ENCODE measurements at places on chromosomes 4 and X.

DNA sequence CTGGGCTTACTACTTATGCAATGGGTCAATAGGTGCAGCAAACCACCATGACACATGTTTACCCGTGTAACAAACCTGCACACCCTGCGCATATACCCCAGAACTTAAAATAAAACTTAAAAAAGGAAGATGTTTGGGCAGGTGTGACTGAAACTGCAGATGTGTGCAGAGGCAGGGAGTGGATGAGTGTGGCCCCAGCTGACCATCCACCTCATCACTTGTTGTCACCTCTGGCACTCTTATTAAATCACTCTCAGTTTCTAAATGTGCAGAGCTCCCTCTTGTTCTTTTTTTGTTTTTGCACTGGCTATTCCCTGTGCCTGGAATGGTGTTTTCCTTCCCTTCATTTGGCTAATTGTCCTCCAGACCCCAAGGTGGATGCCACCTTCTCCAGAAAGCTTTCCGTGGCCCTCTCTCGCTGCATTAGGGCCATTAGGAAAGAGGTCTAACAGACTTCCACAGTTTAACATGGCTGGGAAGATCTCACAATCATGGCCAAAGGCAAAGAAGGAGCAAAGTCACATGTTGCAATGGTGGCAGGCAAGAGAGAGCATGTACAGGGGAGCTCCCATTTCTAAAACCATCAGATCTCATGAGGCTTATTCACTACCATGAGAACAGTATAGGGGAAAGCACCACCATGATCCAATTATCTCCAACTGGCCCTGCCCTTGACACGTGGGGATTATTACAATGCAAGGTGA, 58.5 kb downstream of the SLC2A9 start:
- no peak for DNase-seq

- no peak for DNase-seq
These were observed 78.5 kb downstream of the ABLIM2 start for GRCh38 chr4:8079916-8080753.

DNA sequence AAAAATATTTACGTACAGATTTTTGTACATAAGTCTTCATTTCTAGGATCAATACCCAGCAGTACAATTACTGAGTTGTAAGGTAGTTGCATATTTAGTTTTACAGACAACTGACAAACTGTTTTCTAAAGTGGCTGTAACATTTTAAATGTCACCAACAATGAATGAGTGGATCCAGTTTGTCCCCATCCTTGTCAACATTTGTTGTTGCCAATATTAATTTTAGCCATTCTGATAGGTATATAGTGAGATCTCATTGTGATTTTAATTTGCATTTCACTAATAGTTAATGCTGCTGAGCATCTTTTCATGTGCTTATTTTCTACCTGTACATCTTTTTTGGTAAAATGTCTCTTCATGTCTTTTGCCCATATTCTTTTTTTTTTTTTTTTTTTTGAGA, 30.9 kb upstream of the NOCT start:
- DNase-seq: no peak

DNA sequence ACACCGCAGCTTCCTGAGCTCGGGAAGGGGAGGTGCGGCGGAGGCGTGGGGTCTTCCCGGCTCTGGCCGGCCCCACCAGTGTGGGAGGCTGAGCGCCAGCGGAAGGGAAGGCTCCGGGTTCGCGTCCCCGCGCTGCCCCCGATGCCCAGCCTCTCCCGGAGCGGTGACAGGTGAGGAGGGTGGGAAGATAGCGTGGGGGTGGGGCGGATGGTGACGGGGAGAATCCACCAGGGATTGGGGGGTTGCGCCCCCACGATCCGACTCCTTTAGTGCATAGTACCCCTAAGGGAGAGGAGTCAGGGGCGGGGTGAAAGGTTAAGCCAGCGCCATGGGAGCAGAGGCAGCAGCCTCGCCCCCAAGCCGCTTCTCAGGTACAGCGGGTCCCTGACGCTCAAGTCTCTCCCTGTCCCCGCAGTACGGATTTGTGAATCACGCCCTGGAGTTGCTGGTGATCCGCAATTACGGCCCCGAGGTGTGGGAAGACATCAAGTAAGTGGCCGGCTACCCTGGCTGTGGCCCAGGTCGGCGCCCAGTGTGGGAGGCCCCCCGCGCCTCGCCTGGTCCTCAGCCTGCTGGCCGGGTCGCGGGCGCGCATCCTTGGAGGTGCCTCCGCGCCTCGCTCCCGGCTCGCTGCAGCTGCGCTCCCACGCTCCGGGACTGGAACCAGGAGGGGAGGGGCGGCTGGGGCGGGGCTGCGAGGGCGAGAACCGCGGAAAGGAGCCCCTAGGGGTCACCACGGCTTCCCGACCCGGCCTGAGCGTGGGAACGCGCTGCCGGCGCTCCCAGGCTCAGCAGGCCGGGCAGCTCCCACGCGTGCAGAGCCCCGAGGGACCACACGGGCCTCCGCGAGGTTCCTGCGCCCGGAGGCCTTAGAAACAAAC, 791 bp downstream of the GUCY1B1 start:
- DNase-seq: peak; percentile 3

DNA sequence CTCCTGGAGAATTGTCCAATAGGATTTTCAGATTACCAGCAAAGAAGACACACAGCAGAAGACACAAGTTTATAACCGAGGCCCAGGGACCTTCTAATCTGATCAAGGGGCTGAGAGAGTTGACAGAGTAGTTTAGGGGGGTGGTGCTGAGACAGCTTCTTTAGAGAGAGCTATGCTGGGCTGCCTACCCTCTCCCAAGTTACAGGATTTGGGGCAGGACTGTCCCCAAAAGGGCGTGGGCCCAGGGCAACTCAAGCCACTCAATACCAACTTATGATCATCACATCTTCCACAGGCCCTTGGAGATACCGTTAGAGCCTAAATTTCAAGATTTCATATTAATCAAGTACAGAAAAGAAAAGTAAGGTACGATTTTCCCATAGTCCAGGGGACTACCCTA, 43.0 kb downstream of the PDHA1 start:
- no peak for DNase-seq

DNA sequence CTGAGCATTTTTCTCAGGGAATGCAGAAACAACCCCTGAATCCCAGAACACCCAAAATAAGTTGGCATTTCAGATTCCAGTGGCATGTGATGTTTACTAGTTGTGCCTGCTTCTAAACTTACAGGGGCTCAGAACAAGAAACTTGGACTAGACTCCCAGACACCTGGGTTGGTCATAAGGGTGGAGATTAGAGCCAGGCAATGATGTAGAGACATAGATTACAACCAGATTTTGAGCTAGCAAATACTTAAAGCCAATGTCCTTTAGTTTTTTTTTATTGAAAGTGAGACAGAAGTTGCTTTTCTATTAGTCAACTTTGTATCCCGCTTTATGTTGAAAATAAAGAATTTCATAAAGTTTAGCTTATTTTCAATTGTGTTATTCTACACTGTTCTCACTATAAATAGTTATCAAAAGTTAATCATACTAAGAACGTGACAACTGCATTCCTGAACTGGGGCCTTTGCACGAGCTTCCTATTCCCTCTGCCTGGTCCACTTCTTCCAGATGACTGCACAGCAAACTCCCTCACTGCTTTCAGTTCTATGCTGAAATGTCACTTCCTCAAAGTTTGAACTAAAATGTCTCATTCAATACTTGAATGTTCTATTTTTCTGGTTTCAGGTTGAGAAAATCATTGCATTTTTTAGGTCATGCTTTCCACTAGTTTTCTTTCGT, 224.7 kb upstream of the PPP1R2C start:
- no peak for DNase-seq

GRCh38 chrX:133781174-133781573, 204.2 kb downstream of the GPC3 start:
- DNase-seq: no peak

- DNase-seq: peak; percentile 69
These were observed 325.5 kb downstream of the BCOR start for GRCh38 chrX:39772057-39772832.

DNA sequence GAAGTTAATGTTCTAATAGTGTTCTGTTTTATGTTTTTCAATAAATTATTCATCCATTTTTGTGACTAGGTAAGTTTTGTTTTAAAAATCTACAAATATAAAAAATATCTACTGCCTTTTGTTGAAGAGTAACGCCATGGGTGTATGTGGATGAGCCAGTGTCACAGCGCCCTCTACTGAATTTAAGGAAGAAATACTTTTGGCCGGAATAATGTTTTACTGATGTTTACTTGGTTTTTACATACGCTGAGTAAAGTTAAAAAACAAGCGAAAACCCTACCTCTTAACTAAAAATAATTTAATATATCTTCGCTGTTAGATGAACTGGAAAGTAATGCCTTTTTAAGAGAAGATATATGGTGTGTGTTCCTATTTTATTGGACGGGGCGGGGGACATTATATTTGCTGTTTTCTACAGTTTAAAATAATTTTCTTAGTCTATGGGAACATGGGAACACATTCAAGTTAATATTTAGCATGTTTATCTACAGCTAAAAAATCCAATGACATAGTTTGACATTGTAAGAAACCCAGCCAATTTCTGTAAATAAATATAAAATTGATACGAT, 86.1 kb downstream of the CPE start:
- no peak for DNase-seq

- no peak for DNase-seq
These were observed 80.8 kb upstream of the IQCM start for GRCh38 chr4:149896432-149896831.

- DNase-seq: peak; percentile 19
These were observed 25.4 kb upstream of the SLAIN2 start for GRCh38 chr4:48315728-48316630.

- DNase-seq: no peak
These were observed 70.7 kb upstream of the RPS6KA6 start for GRCh38 chrX:84258708-84259107.

DNA sequence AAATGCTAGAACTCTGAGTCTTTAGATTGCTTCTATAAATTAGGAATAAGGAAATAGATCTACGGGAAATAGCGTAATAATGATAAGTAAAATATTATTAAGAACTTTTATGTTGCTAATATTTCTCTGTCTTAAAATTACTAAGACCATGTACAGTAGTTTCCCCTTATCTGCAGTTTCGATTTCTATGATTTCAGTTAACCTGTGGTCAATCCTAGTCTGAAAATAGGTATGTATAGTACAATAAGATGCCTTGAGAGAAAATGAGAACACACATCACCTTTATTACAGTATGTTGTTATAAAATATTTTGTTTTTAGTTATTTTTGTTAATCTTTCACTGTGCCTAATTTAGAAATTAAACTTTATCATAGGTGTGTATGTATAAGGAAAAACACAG, 92.6 kb downstream of the CCSER1 start:
- DNase-seq: no peak

GRCh38 chrX:134551376-134552048, 91.5 kb downstream of the HPRT1 start:
- DNase-seq: no peak

DNA sequence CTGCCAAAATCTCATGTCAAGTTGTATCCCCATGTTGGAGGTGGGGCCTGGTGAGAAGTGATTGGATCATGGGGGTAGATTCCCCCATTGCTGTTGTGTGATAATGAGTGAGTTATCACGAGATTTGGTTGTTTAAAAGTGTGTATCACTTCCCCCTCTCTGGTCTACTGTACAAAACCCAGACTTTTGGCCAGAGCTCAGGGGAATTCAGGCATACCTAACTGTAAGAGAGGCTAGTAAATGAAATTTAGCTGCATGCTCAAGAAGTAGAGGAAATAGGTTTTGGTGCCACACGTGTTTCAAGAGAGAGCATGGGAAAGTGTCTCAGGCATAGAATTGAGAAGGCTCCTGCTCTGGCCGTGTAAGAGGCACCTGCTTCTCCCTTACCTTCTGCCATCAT, 190.5 kb upstream of the GALNTL6 start:
- no peak for DNase-seq

GRCh38 chrX:77347572-77347971, 99.6 kb upstream of the FGF16 start:
- no peak for DNase-seq

GRCh38 chrX:22365460-22365859, 92.7 kb downstream of the CBLL2 start:
- no peak for DNase-seq

DNA sequence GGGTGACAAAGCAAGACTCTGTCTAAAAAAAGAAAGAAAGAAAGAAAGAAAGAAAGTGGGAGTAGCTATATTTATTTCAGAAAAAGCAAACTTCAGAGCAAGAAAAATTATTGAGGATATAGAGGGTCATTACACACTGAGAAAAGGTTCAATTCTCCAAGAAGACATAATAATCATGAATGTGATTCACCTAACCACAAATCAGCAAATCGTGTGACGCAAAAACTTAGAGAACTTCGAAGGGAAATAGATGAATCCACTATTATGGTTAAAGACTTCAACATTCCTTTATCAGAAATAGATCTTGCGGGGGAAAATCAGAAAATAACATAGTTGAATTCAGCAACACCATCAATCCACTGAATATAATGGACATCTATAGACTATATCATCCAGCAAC, 219.3 kb upstream of the LDB2 start:
- DNase-seq: no peak

DNA sequence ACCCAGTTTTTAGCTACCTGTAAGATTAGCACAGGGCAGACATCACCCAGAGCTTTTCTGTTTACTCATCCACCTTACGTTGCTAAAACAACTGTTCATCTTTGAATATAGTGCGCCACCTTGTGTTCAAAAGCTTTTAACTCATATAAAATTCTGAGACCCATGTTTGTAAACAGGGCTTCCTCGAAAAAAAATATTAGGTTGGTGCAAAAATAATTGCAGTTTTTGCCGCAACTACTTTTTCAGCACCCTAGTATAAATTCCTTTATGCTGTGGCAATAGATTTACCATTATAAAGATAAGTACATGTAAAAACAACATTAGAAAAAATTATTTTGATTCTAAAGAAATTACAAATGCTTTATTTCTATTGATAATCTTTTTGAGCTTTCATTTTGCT, 147.9 kb downstream of the LRBA start:
- no peak for DNase-seq

DNA sequence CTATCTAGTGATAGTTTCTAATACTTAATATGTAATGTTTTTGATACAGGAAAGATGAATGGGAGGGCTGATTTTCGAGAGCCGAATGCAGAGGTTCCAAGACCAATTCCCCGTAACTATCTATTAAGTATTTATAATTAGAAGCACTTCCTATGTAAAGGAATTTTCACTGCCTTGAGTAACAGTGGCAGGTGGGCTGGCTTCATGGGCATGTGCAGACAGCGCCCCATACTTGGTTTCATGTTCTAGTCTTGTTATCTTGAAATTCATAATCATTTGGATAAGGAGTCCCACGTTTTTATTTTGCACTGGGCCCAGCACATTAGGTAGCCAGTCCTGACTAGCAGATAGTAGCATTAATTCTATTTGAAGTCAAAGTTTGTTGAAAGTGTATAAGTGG, 1.7 kb downstream of the OCIAD1 start:
- no peak for DNase-seq

DNA sequence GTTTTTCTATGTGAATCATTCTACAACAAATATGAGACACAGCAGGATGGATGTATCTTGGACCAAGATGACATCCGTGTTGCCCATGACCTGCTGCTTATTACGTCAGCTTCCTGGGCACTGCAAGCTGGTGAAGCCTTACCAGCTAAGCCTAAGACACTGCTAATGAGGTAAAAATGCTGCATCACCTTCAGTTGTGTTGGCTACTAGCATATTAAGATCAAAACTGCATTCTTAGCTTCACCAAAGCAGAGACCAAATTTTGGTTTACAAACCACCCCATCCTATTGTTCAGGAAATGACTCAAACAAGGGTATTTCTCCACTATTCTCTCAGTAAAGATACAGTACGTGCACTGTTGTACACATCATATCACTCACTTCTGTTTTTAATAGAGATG, 50.3 kb downstream of the MAML3 start:
- peak; percentile 55 for DNase-seq

GRCh38 chr4:119748853-119749252, 120.2 kb upstream of the PDE5A start:
- DNase-seq: no peak
